ENCODE measurements at places on chromosomes 4 and X.

DNA sequence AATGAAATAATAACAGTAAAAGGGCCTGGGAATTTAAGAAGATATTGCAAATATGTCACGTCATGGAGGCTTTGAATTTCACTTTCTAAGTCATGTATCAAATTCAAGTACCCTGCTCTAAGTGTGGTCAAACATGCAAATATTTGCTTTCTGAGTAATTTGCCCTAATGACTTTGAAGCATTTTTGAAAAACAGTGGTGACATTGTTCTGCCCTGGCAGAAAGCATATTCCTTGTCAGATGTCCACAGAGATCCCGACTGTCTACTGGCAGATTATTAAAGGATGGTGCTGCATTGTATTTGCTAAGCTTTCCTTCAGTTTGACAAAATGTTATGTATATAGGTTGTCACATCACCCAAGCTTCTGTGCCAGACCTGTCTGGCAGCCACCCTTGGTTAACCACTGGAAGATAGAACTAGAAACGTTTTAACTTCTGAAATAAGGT lies 92.5 kb downstream of the ANK2 start:
- DNase-seq = no peak

DNA sequence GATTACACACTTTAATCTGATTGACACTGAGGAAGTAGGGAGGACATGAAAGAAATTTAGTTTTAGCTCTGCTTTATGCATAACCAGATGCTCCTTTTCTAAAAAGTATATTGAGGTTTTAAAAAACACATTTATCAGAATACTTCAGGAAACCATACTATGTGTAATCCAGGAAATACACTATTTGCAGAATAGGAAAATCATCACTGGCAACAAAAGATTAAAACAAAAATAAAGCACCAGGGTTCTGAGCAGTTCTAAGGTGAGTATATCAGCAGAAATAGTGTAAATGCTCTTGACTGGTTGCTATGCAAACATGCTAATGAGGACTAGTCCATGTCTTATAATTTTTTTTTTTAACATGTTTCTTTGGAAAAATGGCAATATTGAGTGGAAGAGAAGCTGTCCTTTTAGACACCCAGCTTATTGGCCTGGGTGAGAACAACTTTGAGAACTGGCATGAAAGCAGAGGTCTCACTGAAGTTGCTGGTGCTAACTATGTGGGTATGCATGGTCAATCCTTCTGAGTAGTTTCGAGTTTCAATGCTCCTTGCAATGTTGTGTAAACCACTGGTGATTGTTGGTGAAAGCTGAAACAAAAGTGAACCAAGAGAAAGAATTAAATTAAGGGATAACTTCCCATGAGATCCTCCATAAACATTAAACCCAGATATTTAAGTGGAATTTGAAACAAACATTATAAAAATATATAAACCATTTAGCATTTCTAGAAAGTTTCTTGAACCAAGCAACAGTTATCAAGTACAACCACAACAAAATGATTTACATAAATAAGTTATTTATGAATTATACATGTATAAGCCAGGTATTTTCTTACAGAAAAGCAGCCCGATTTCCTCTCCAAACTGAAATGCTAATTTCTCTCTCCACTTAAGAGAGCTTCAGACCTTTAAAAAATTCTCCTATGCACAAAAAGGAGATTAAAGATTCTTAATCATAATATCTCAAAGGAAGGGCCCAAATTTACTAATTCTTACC lies 20.4 kb upstream of the SCD5 start:
- DNase-seq = no peak

- DNase-seq = no peak
Measured at GRCh38 chr4:122832732-122833131, 6.1 kb downstream of the FGF2 start.

- no peak for DNase-seq
Measured at GRCh38 chr4:15535599-15535998, 65.9 kb downstream of the CC2D2A start.

DNA sequence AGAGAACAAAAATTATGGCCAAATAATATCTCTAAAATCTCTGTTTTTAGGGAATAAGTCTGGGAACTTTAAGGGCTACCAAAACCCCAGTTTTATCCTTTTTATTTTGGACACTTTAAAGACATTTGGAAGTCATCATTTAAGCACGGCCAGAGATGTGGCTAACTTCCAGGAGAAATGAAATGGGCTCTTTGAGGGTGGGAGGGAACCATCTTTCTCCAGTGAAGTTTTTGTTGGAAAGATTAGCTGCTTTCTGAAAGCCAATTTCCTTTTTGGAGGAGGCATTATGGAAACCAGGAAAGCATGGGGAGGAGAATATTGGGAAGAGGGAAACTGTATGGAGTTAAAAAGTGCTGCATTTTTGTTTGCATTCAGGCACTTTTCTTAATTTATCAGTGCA lies 4.8 kb downstream of the VSIG1 start:
- DNase-seq = no peak

DNA sequence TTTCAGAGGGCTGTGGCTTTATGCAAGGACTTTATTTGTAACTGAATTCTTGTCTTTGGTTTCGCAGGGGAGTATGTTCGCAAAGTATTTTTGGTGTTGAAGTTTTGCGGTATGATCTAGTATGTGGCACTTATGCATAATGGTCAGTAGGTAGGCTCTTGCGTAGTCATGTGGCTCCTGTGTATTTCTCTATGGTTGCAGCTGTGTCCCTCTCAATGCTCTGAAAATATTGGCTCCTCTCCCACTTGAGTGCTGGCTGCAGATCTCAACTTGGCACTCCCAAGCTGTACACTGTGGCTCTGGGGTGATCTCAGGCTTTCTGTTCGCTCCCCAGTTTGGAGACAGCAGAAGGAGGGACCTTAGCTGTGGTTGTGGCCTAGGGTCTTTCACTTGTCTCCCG lies 24.8 kb downstream of the ARMCX5 start:
- no peak for DNase-seq

- DNase-seq = no peak
Measured at GRCh38 chr4:111020961-111021360, 398.1 kb upstream of the PITX2 start.

Data from GM12892 (cell line).